ENCODE measurements at places on chromosomes 6 and 20.

DNA sequence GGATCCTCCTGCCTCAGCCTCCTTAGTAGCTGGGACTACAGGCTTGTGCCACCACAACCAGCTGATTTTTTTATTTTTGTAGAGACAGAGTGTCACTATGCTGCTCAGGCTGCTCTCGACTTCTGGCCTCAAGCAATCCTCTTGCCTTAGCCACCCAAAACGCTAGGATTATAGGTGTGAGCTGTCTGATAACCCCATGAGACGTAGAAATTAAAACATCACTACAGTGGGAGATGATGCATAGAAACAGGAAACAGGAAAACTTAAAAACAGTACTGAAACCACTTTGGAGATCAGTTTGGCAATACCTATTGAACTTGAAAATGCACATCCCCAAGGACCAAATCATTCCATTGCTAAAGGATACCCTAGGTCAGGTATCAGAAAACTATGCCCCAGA is 10.8 kb downstream of the SENP6 start:
- no peak for DNase-seq

DNA sequence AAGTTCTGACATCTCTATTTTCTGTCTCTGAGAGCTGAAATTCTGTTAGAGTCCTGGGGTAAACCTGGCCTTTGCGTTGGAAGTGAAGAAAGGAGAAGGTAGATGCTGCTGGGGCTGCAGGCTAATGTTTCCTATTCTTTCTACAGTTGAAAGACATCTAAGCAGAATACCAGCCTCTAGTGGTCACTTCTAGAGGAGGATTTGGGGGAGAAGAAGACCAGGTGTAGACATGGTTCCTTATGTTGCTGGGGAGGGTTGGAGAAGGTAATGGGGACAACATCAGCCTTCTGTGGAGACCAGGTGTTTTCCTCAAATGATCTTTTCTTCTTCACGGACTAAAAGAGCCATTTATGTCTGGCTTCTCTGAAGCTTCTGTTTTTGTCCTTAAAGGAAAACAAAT is 62.6 kb downstream of the BTBD3 start:
- no peak for DNase-seq

DNA sequence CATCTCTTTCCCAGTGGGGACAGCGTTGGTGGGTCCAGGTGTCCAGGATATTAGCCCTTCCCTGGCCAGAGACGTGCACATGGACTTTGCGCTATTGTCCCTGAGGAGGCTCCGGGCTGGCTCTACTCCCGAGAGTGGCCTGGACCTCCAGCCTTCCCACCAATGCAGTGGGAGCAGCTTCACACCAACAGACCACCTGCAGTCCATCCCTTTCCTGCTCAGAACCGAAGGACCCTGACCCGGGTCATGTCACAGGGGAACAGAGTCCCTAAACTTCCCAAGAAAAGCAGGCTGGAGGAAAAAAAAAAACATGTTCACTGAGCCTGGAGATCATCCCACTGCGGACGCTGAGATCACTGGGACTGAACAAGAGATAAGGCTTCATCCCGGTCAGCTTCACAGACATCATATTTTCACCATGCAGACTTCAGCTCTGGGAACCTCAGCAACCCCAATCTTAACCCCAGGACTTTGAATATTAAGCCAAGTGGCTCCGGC is 18.3 kb downstream of the ZMYND8 start:
- no peak for DNase-seq

DNA sequence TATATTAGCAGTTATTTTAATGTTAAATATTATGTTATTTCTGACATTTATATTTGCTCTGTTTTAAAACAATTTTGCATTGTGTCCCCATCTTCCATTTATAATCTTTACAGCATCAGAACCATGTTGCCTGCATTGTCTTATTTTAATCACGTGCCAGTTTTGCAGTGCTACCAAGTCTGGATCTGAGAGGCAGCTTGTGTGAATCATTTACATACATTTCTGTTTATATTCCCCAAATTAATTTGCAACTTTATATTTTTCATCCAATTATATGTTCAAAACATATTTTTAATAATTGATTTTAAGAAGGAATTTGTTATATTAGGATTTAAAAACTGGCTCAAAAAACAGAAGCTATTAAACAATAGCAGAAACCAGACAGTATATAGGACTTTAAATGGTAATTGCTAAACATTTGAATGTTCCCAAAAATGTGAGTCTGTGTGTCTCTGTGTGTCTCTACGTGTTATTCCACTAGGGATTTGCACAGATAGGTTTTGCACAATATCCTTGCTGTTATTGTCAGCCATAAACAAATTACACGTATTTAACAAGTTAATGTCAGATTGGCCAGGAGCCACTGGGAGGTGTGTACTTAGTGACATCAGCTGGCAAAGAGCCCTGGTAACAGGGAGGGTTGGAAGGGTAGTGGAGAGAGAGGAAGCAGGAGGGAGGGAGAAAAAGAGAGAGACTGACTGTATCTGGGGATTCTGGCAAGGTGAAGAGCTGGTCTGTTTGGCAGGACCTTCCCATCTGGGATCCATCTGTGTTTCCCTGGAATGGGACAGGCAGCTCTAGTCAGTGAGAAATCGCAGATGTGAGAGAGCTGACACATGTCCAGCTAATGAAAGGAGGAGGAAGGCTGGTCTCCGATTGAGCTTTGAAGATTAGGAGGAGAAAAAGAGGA is 72.1 kb downstream of the CBFA2T2 start:
- peak; percentile 86 for DNase-seq

- no peak for DNase-seq
Measured at GRCh38 chr6:101926149-101926925, 532.8 kb downstream of the GRIK2 start.

DNA sequence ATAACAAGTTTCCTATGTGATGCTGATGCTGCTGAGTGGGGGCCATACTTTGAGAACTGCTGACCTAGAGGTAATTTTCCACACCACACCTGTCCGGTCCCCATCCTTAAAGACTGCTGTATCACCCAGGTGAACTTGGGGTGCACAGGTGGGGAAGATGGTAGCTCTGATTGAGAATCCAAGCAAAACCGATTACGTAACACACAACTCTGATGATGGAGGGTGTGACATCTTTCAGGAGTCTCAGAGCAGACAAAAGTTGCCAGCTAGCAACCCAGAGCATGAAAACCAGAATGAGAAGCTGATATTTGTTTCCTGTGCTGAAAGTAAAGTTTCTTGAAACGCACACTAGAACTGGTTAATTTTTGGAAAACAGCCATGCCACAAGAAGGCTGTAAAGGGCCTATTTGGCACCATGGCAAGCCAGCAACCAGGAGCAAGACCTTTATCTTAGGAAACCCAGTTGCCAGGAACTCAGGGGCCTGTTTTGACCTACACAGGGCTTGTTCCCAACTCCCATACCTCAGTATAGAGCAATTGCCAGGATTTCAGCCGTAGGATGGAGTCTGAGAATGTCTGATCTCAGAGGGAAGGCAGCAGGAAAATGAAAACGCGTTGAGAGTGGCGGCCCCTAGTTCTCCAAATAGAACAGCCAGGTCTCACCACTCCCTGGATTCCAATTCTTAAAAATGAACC is 21.6 kb upstream of the TBC1D7 start:
- DNase-seq: no peak

- no peak for DNase-seq
Measured at GRCh38 chr6:79733388-79733787, 102.3 kb downstream of the SH3BGRL2 start.

DNA sequence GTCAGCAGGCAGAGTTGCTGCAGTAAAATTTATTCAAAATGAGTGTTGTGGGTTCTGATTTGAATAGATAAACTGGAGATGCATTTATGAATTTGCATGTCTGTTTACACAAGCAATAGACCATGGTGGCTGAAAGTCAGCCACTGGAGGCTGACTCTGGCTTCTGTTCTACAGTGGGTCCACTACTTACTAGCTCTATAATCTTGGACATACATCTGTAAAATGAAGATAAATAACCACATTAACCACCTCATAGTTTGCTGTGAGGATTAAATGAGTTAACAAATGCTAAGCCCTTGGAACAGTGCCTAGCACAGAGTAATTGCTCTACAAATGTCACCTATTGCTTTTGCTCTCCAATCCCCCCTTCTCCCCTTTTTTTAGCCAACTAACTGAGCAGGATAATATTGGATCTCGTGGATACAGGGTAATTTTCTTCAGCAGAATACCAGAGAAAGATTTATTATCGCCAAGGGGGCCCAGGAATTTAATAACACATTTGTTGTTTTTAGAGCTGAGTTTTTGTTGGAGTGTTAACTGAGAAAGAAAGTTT is 1.4 kb upstream of the PM20D2 start:
- no peak for DNase-seq

All from Calu3 (cell line).